ENCODE measurements at places on chromosomes 13 and 19.
A peak's percentile ranks its signal among the peaks of the same experiment; 100 is the strongest.

- ATAC-seq: no peak
Measured at GRCh38 chr19:30086220-30086619, 144.2 kb downstream of the URI1 start.

DNA sequence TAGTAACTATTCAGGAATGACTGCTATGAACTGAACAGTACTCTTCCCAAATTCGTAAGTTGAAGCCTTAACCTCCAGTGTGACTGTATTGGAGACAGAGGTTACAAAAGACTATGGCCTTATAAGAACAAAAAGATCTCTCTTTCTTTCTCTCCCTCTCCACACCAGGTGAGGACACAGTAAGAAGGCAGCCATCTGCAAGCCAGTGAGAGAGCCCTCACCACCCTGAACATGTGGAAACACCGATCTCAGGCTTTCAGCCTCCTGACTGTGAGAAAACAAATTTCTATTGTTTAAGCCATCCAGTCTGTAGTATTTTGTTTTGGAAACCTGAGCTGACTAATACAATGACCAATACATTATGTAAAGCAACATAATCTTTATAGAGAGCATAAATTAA lies 888.9 kb downstream of the SLITRK1 start:
- no peak for ATAC-seq

DNA sequence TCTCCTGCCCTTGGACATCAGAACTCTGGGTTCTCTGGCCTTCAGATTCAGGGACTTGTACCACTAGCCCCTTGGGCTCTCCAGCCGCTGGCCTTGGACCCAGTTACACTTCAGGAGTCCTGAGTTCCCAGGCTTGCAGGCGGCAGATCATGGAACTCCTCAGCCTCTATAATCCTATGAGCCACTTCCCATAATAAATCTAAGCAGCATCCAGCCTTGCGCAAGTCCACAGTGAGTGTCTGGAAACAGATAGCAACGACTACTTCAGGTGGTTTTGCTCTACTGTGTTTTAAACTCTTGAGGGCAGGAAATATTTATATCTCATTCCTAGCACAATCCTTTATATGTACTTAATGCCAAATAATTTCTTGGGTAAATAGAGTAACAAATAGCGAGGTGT lies 92.3 kb downstream of the COL4A1 start:
- ATAC-seq: no peak

- ATAC-seq: no peak
Measured at GRCh38 chr19:10005632-10006334, 4.5 kb downstream of the COL5A3 start.

DNA sequence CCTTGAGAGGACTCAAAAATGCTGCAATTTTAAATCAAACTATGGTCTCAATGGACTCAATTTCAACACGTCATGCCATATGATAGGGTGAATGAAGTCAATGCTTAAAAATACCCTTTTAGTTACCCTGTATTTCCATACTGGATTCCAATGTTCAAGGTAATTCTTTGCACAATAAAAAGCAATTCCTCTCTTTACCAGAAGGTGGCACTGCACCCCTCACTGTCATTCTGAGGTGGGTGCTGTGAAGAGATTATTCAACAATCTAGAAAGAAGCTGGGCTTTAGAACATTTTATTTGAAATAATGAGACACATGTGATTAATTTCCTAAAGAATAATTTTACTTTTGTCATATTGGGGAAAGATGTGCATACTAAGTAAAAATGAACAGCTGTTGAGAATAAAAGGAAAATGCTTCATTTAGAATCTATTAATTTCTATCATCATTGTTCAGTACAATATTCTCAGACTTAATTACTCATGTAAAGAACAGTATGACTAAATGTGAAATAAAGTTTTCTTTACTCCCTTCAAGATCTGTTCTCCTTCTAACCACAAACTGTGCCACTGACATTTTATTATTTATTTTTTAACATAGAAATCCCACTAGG lies 789.1 kb downstream of the GPC5 start:
- peak; percentile 78 for ATAC-seq

- ATAC-seq: no peak
Measured at GRCh38 chr13:91836553-91836952, 438.1 kb downstream of the GPC5 start.

- ATAC-seq: peak; percentile 21
Measured at GRCh38 chr13:20192158-20192835, 441 bp downstream of the GJB2 start.

- ATAC-seq: no peak
Measured at GRCh38 chr19:5339198-5339949, 1.2 kb downstream of the PTPRS start.

- ATAC-seq: no peak
Measured at GRCh38 chr13:33112766-33113165, 96.5 kb downstream of the KL start.

GRCh38 chr13:108495646-108496361 lies 133.6 kb upstream of the MYO16 start:
- no peak for ATAC-seq

GRCh38 chr19:15860522-15860921 lies 37.4 kb downstream of the CYP4F2 start:
- no peak for ATAC-seq

DNA sequence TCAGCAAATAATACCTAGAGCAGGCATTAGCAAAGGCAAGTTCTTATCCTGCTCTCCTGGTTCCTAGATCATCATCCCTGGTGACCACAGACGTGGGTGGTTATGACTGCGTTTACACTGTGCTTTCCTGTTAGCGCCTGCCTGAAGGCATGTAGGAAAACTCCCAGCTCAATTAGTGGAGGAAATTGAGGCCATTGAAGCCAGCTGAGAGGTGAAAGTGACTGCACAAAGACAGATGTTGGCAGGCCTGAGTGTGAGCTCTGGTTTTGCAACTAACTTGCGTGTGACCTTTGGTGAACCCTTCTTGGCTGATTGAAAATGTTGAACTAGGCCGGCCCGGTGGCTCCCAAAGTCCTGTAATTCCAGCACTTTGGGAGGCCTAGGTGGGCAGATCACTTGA lies 17.5 kb upstream of the NWD1 start:
- no peak for ATAC-seq
